ENCODE measurements at places on chromosomes 12 and 14.

GRCh38 chr14:58200846-58201245, 897 bp downstream of the ACTR10 start:
- no peak for DNase-seq

- DNase-seq, result no peak
Measured at GRCh38 chr12:131854861-131855476, 26.8 kb downstream of the MMP17 start.

DNA sequence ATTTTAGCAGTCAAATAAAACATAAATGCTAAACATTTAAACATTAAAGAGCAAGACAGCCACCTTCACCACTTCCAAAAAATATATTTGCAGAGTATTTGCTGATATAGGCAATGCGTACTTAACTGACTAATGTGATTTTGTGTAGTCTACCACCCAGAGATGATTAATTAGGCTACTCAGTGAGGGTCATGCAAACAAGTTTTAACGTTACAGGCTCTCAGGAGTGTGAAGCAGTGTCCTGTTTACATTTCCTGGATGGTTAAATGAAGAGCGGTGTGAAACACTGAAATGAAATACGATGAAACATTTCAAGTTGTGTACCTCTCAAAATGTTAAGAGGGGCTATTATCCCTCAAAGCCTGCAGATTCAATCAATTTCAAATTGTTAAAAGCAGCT, 165.8 kb upstream of the LRIG3 start:
- DNase-seq, result no peak

- no peak for DNase-seq
Measured at GRCh38 chr12:52323416-52324152, 2.4 kb upstream of the KRT83 start.

DNA sequence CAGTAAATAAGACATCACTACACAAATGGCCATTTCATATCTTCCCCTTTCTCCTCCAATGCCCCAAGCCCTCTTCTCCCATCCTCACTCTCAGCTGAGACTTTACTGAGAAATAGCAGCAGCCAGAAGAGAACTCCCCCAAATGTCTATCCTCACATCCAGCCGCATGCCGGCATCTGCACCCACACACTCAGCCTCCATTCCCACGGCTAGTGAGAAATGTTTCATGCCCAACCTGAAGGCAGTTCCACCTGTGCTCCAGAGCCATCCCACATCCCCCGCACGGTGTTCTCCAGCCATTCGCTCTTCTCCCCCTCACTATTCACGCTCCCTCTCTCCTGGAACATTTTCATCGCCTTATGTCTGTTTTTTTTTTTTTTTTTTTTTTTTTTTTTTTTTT, 208.7 kb upstream of the DIO3 start:
- DNase-seq, result no peak

DNA sequence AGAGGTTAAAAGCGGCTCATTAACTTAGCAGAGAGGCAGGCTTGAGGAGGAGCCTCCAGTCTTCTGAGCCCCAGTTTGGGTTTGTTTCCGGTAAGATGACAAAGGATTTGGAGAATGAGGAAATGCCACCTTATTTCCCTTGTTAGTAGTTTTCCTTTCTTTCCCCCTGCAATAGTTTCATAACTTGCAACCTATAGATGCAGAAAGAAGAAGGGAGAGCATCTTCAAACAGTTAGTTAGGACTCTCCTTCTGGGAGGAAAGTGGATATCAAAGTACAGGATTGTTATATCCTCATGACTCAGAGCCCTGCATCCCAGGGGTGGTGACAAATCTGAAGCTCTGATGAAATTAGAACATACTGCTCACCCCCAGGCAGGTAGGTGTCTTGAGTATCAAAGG, 180.7 kb upstream of the SLC38A2 start:
- no peak for DNase-seq

GRCh38 chr14:105848570-105848969, 322.2 kb downstream of the TMEM121 start:
- DNase-seq, result no peak

DNA sequence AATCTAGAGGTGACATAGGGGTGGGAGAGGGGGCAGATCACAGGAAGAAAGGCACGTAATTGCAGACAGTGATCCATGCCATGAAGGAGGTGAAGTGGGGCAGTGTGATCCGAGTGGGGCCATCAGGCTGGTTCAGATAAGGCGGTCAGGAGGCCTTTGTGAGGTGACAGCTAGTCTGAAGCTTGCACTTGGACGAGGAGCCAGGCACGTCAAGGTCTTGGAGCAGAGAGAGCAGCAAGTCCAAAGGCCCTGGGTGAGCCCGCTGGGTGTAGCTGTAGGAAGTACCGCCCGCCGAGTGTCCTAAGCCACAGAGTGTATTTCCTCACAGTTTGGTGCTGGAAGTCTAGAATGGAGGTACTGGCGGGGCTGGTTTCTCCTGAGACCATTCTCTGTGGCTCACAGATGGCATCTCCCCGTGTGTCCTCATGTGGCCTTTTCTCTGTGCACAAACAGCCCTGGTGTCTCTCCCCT, 23.6 kb downstream of the RHOF start:
- DNase-seq, result no peak

- DNase-seq, result no peak
Measured at GRCh38 chr12:31768046-31768445, 39.2 kb upstream of the AMN1 start.

DNA sequence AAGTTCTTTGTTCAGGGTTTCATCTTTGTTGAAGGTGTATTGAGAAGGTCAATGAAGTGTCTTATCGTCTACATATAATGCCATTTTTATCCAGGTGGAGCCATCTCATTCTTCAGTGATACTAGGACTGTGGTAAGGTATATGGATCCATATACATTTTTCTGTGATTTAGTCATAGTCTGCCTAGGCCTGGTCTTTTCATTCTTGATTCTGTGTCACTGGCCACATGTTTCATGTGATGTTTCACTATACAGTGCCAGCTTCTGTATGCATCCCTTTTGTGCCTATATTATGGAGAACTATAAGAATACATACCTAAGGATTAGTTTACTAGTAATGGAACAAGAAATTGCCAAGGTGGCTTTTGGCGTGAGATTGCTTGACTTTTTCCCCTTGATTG, 40.5 kb downstream of the VEZT start:
- DNase-seq, result no peak

DNA sequence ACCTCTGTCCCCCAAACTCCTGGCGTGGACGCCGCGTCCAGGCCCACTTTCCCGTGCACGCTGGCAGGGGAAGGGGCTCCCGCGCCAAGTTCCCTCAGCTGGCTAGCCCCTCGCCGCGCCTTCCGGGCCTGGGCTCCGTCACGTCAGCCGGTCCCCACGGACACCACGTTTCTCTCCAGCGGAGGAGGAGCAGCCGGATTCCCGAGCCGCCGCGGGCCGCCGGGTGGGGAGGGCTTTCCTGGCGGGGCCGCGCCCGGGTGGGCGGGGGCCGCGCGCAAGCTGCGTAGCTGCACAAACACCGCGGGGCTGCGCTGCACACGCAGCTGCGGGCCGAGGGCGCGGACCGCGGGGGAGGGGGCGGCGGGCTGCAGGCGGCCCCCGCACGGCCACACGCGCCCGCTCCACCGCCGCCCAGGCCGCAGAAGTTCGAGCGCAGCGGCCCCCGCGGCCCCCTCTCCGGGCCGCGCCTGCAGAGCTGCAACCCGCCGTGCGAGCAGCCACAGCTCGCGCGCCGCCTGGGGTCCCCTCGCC, 45.1 kb upstream of the PNMA1 start:
- no peak for DNase-seq

DNA sequence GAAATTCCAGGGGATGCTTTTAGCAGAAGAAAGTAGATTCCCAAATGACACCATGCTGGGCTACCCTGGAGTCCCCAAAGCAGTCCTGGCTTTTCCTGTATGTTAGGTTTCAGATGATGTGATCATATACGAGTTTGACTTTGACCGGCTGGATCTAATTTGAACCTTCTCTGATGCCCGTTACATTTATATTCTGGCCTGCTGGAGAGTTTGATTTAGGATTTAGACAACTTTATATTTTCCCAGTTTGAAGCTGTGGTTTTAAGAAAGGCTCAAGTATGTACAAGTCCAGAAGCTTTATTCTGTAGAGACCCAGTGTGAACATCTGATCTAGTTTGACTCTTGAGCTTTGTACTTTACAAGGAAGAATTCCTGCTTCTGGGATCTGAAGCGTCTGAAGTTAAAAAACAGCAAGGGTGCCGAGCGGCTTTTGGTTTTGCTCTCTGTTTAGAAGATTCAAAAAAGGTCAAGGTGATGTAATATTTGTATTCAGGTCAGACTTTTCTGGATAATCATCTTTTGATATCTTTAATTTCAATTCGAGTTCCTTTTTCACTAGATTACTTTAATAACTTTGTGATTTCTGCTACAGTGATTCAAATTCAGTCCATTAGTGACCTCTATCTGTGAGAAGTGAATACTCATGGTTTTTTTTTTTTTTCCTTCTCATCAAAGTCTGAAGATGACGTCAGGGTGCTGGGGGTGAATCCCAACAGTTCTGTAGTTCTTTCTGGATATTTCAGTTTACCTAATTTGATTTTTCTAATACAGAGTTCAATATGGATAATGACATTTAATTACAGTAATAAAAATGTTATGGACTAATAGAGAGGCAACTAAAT, 6.3 kb downstream of the FLRT2 start:
- no peak for DNase-seq

- no peak for DNase-seq
Measured at GRCh38 chr12:13307143-13307816, 110.8 kb downstream of the EMP1 start.

DNA sequence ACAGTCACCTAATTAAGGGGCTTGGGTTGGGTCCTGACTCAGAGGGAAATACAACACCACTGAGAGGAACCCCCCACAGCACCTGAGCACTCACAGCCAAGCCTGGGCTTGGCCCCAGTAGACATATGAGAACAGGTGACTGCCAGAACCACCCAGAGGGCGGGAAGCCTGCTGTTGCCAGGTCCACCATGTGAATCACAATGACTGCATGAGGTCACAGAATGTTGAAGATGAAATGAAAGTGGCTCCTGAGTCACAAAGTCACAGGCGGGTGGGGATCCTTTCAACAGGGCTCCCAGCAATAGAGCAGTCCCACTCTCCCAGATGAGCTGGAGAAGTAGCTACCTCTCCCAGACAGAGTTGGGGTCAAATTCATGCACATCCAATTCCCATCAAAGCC, at the start of gene LRRC74A:
Gene LRRC74A (plus strand): TSS at position 287 of the 400 bp plus-strand sequence. CDS start 290 bp downstream, outside the sequence.
- DNase-seq, result no peak

- no peak for DNase-seq
Measured at GRCh38 chr12:54270345-54270744, 9.6 kb downstream of the CBX5 start.

- no peak for DNase-seq
Measured at GRCh38 chr12:27031531-27031930, 9.2 kb downstream of the MED21 start.

DNA sequence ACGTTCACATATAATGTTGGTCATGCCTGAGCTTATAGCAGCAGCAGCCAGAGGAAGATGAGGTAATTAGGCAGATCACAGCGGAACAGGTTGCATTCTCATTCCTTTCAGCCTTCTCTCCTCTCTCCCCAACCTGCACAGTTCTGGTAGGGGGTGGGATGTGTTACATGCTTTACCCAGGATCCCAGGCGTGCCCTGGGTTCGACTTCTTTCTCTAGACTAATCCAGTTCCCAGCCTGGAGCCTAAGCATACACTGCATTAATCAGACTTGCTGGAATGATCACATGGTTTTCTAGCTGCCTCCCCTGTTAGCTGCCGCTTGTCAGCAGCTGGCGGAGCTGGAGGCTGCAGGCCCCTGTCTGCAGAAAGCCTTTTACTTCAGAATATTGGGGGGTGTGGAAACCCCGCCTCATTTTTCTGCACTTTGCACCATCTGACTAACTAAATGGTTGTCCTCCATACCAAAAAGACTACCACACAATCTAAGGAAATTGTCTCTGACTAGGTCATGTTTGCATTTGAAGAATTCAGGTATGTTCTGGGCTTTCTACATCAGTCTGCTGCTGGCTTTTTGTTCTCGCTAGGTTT, 46.0 kb upstream of the EVL start:
- no peak for DNase-seq

- DNase-seq, result no peak
Measured at GRCh38 chr14:90966493-90966892, 93.9 kb downstream of the RPS6KA5 start.

- no peak for DNase-seq
Measured at GRCh38 chr14:36339816-36340215, 19.4 kb upstream of the MBIP start.

- DNase-seq, result no peak
Measured at GRCh38 chr14:97387252-97387874, 590.2 kb downstream of the VRK1 start.

DNA sequence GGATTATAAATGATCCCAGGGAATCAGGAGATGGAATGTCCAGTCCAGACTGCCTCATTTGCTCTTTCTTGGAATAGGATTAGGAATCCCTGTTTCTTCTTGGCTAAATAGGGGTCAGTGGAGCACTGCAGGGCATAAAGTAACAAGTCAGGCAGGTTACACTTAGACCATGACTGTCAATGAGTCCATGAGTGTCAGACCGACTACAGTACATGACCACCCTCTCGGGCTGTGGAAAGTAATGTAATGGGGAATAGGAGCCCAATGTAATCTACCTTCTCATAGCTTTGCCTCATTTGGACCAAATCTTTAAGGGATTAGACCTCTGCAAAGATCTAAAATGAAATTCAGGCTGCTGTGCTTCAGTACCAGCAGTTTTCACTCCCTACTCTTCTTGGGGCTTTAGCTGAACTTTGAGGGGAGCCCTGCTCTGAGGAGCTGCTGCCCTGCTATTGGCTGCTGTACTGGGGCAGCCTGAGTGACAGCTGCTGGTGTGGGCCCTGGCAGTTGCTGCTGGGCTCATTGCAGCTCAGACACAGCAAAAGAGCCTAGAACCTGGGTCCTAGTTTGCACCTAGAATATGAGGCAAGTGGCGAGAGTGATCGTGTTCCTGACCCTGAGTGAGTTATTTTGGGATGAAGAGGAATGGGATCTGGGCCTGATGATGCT, 62.2 kb upstream of the OR4E1 start:
- no peak for DNase-seq

DNA sequence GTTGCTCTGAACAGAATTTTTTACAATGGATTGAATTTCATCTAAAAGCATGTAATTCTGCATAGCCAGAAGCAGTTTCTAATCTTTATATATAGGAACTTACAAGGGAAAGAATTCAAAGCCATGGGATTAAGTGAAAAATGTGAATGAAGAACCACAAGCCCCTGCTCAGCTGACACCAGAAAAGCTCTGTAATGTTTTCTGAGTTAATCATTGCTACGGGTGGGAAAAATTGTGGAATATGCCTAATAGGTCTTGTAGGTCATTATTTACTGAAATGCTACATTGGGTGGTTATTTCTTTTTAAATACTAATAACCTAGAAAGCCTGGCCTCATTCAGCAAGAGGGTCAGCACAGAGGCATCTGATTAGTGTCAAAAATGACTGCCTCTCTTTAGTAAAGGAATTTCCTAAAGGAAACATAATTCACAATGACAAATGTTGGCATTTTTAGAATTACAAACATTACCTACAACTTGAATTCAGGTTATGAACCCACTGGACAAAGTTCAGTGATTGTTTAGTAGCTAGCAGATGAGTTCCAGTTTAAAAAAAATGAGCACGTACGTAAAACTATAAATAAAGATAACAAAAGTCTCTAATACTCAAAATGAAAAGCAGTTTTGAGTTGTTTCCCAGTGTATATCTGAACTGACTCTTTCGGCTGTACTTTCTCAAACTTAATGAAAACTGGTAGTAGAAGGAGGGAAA, 75.3 kb downstream of the BMP4 start:
- no peak for DNase-seq
